ENCODE measurements at places on chromosomes 16 and 17.
A peak's percentile ranks its signal among the peaks of the same experiment; 100 is the strongest.

DNA sequence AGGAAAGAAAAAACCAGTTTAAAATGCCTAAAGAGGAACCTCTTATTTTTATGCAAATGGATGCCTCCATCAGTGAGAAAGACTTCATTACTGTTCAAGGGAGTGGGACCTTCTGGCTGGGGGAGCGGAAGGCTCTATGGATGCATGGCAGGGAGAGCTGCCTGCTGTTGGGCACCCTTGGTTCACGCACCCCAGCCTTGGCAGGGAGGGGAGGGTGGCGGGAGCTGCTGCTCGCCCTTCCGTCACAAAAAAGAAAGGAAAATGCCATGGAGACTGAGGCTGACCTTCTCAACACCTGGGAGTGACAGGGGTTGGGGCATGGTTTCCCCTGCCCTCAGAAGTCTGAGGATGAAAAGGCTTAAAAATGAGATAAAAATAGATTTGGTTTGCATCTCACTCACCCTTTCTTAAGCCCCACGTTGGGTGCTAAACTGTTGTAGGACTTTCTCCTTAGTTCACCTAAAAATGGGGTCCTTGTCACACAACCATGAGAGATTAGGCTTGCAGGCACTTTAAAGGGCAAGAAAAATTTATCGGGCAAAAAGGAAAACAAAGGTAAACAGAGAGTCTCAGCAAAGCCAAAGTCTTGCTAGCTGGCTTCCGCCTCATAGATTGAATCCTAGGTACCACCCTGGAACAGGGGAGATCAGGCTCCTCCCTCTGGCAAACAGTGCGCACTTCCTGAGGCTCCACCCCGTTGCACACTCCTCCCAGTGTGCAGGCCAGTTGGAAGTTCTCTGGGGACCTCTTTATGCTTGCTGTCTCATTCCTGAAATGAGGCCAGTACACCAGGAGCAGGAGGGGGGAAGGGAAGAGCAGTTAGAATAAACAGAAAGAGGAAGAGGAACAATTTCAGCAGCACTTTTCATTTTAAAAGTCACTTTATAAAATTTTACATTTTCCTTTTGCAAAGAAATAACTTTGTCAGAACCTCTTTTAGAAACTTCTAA is 31.6 kb downstream of the PHKB start:
- DNase-seq = peak; percentile 43

- peak; percentile 99 for DNase-seq
Observed at GRCh38 chr17:83012868-83013778, 66.3 kb upstream of the METRNL start.

GRCh38 chr17:31291820-31292219 is 5.2 kb downstream of the OMG start:
- no peak for DNase-seq

- no peak for DNase-seq
Observed at GRCh38 chr17:65171752-65172151, 34.6 kb downstream of the RGS9 start.

DNA sequence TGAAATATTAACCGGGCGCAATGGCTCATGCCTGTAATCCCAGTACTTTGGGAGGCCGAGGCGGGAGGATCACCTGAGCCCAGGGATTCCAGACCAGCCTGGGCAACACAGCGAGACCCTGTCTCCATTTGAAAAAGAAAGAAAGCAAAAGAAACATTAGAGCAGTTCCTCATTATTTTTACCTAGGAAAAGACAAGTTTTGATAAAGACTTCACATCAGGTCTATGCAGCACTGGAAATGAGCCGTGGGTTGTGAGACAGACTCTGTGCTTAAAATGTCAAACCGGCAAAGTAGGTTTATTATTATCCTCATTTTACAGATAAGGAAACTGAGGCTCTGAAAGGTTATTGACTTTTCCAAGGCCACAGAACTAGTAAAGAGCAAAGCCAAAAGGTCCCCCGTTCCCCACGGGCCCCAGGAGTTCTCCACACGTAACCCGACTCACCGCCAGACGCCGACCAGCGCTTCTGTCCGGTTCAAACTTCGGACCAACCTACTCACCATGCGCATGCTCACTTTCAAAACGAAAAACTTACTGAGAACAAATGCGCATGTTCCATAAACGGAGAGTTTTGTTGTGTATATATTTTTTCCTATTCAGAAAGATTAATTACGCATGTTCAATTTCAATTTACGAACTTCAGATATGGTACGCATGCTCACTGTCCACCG is 356 bp downstream of the TUBD1 start:
- DNase-seq = no peak

DNA sequence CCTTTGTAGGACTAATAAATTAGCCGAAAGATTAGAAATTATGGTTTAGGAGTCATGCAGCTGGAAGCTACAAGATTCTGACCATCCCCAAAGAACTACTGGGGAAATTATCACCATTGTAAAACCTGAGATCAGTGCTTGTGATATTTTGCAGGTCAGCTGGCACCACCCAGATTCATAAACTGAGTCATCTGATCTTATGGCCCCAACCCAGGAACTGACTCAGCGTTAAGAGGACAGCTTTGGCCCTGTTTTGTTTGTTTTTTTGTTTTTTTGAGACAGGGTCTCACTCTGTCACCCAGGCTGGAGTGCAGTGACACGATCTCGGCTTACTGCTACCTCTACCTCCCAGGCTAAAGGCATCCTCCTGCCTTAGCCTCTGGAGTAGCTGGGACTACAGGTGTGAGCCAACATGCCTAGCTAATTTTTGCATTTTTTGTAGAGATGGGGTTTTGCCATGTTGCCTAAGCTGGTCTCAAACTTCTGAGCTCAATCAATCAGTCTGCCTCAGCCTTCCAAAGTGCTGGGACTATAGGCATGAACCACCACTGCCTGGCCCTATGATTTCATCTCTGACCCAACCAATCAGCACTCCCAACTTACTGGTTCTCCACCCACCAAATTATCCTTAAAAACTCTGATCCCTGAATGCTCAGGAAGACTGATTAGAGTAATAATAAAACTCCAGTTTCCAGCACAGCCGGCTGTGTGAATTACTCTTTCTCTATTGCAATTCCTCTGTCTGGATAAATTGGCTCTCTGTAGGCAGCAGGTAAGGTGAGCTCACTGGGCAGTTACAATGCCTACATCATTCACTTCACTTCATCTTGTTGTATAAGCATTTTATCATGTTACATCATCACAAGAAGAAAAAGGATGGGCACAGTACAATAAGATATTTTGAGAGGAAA is 79.4 kb upstream of the KSR1 start:
- no peak for DNase-seq

DNA sequence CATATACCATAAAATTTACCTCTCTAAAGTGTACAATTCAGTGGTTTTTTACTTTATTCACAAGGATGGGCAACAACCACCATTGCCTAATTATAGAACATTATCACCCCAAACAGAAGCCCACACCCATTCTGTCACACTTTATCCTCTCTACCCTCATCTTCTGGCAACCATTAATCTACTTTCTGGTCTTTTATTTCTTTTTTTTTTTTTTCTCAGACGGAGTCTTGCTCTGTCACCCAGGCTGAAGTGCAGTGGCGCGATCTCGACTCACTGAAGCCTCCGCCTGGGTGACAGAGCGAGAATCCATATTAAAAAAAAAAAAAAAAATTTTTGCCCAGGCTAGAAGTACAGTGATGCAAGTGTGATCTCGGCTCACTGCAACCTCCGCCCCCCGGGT is 90.7 kb upstream of the CLEC18B start:
- no peak for DNase-seq

- DNase-seq = no peak
Observed at GRCh38 chr16:10312784-10313724, 72.8 kb upstream of the ATF7IP2 start.

- DNase-seq = no peak
Observed at GRCh38 chr17:18916816-18917500, 35.0 kb upstream of the SLC5A10 start.

DNA sequence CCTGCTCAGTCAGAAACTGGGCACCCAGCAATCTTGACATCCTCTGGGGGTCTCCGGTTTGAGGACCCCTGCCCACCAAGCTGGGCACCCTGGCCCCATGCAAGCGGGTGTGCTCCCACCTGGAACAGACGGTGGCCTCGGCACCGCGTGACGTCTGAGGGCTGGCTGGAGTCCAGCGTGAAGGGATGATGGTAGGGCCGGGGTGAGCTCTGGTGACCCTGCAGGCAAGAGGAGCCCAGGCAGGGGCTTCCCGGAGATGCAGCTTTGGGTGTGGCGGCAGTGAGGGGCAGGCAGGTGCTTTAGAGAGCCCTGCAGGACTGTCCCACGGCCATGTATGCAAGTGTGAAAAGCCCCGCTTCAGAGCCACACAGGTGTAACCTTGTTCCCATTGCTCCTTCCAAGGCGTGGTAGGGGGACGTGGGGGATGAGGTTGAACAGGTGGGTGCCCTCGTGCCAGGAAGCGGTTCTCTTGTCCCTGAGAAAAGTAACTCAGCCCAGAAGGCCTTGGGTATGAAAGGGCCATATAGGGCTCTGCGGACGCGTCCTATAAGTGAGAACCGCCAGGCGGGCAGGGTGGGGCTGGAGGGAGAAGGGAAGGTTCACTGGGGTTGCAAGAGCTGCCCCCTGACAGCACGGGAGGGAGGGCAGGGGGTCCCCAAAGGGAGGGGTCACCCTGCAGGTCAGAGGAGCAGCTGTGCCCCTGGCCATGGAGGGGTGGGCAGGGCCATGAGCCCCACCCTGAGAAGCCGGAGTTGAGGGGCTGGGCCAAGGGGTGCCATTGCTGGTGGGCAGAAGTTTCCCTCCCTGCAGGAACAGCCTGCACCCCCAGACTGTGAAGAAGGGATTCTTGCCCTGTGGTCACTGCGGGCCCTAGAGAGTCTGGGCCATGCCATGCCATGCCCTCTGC is 9.2 kb downstream of the RGS11 start:
- no peak for DNase-seq

DNA sequence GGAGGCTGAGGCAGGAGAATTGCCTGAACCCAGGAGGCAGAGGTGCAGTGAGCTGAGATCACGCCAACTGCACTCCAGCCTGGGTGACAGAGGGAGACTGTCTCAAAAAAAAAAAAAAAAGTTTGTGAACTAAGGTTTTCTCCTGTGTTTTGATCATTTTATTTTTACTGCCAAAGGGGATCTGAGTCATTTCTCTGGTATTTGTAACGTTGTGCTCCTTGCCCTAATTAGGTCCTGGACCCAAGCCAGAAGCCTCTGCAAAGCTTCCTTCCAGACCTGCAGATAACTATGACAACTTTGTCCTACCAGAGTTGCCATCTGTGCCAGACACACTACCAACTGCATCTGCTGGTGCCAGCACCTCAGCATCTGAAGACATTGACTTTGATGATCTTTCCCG is 32.1 kb downstream of the IST1 start:
- peak; percentile 72 for DNase-seq

DNA sequence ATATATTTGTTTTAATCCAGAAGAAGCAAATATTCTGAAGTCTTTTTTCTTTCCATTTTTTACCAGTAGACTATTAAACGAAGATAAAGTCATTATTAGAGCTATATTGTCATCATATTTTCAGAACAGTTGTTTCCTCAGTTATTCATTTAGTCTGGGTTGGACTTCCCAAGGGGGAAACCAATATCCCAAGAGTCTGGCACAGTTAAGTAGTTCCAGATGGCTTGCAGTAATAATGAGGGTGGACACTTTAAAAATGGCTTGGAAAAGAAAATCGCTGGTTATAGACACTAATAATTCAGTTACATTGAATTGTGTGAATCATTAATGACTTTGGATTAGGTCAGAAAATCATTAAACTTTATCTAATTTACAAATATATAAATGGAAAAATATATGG is 3.9 kb downstream of the PPM1E start:
- no peak for DNase-seq

GRCh38 chr17:50563092-50563511 is 2.6 kb downstream of the CACNA1G start:
- DNase-seq = no peak

- peak; percentile 95 for DNase-seq
Observed at GRCh38 chr16:50368410-50369132, at the start of gene BRD7. Gene BRD7, minus strand, starts transcription at chr16:50368988. Its CDS starts 214 bp downstream, at chr16:50368774.

GRCh38 chr17:72191921-72192799 is 71.3 kb downstream of the SOX9 start:
- peak; percentile 86 for DNase-seq

DNA sequence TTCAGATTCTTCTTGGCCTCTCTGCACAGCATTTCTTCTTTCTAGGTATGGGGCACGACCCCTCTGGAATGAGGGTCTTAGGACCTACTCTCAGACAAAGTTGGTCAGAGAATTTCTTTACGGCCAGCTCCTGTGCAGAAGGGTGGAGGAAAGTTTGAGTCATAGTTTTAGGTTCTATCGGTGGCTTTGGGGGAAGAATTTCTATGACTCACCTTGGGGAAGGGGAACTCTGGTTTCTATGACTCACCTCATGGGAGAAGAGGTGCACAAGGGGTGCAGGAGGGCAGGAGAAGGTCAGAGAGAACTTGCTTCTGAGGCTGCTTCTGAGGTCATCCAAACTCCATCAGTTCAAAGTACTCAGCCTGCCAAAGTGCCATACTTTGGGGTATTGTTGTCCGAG is 2.5 kb upstream of the ABCC12 start:
- no peak for DNase-seq

DNA sequence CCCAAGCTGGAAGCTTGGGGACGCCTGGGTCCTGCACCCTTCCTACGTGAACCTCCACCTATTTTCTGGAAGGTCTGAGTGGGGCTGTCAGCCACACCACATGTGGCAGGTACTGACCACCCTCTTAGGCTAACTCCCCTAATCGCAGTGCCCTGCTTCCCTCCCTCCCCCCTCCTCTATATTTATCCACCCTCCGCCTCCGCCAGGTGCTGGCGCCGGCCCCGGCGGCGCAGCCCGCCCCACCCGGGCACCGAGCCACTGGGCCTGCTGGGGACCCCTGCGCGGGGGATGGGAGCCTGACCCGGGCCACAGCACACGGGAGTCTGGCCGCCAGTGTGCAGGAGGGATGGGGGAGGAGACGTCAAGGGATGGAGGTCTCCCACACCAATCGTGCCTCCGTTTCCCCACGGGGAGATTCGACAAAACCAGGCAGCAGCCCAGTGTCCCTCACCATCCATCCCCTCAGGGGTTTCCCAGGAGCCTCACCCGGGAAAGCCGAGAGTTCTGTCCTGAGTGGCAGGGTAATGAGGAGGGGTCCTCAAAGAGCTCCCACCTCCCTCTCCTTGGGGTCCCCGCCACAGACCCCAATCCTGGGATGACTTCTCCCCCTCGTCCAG is 1.3 kb downstream of the PLEKHH3 start:
- DNase-seq = peak; percentile 37
